CD8-positive, alpha-beta memory T cell (primary cell): ENCODE measurements at places on chromosomes 6 and 20. TPM values are rescaled to one million over a fixed set of nuclear protein-coding genes. Genes with fewer than 3 reads are reported as not detected.

CCM2L gene
- not detected for polyA plus RNA-seq

PEDS1 gene
- 26.9 TPM for polyA plus RNA-seq

OR2H2 gene
- polyA plus RNA-seq, result not detected

ECT2L gene
- 0.09 TPM for polyA plus RNA-seq

BPI gene
- polyA plus RNA-seq, result not detected

FRMD1 gene
- polyA plus RNA-seq, result not detected

GRCh38 chr6:53373638-53374037 is 24.9 kb upstream of the ELOVL5 start:
- DNase-seq, result no peak

DNA sequence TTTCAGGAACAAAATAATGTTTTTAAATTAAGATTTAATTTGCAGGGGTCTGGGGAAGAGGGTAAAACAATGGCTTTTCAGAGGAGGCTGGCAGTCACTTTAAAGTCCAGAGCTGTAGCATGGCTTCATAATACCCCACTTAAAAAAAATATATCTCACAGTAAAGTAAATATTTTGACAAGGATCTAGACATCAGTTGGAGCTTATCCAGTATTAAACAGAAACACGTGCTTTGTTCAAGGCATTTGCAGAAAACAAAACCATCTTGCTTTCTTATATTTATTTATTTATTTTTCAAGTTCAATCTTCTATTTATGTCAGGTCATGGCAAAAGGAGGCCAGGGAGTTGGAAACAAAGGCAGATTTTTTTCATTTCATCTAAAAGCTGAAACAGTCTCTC is 53.3 kb upstream of the PRL start:
- DNase-seq, result no peak

GRCh38 chr6:105681061-105681460 is 278.2 kb upstream of the PREP start:
- DNase-seq, result no peak

- no peak for DNase-seq
Measured at GRCh38 chr6:135008072-135008940, 46.3 kb downstream of the HBS1L start.

DNA sequence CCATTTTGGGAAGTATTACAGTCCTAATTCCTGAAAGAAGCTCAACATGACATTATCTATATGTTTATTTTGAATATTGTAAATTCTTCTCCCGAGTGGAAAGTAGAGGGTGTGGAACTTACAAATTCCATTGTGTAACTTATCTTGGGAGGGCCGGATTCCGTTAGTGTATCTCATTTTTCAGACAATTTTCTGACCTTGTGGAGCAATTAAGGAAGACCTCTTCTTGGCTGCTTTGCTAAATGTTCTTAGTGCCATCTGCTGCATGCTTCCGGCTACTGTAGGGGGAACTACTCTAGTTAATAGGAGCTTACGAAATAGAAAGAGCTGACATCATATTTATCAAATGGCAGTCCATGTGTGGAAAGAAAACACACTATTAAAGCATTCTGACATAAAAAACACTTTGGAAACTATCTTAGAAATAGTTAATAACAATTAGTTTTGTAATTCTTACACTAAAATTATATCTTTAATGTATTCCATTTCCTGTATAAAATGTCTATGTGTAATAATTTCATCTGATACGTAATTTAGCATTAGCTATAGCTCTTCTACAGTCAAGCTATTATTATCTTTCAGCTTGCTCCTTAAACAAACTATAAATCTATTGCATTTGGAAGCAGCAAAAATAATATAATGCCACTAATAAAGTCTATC is 41.5 kb upstream of the KCNQ5 start:
- no peak for DNase-seq

- no peak for DNase-seq
Measured at GRCh38 chr6:90183587-90184333, 112.9 kb downstream of the BACH2 start.

DNA sequence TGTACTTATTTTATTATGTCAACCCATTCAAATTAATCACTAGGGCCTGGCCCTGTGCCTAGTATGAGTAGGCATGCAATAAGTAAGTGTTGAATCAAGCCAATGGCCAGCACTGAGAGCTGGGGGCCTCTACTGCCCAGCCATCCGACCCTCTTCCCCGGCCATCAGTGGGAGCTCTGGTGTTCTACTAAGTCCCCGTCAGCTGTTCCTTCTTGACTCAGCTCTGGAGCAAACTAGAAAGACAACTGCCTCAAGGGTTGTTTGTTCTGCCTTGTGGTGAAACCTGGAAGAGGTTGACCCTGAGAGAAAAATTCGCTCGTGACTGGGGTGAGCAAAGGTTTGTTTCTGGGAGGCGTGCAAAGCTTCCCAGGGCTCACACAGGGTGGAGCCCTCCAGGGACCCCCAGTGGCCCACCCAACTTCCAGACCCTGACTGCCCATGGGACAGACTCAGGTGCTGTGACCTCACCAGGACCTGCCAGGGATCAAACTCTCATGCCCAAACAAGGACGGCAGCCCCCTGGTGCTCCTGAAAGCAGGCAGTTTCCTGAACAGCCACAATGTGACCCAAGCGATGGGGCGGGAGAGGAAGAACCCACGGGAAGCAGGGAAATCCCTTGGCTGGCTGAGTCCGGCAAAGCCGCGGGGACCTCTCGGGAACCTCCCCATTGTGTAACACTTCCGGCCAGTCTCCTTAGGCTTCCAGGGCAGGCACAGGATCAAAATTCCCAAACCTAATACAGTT is 50.4 kb downstream of the BANF2 start:
- DNase-seq, result no peak

DNA sequence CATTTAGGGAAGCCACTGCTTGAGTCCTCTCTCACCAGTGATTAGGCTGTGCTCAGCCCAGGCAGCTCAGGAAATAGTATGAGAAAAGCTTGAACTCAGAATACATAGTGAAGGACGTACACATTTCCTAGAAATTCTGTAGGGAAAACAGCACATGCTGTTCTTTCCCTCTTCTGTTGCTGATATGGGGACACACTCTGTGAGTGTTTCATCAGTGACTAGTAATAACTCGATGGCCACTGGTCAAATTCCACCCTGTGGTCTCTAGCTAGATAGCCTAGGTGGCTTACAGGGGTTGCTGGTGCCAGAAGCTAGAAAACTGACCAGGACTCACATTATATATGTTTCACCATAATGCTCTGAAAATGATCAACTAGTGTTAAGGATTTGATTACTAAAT is 259.8 kb upstream of the SOX4 start:
- DNase-seq, result no peak

DNA sequence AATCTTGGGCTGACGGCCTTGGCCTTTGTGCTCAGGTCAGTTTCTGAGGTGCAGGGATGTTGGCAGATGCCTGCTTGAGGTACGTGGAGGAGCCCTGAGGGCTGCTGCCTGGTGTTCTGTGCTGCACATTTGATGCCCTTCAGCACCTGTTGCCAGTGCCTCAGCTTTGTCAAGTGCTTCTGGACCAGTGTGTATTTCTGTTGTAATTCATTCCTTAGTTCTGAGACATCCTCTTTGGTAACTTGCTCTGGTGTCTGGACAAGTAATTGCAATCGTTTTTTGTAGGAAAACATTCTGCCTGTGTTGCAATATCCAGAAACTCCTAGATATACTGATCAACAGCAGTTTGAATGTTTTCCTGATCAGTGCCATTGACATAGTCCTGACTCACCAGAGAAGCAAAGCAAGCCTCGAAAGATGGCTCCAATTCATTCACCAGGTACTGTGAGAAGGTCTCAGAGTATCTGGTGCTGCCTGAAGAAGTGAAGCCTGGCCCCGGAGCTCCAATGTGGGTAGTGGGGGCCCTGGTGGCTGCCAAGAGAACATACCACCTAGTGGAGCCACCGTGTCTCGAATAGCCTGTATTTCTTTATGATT is 26.7 kb downstream of the ZNF337 start:
- DNase-seq, result no peak
